ENCODE measurements at places on chromosomes 16 and 17.

DNA sequence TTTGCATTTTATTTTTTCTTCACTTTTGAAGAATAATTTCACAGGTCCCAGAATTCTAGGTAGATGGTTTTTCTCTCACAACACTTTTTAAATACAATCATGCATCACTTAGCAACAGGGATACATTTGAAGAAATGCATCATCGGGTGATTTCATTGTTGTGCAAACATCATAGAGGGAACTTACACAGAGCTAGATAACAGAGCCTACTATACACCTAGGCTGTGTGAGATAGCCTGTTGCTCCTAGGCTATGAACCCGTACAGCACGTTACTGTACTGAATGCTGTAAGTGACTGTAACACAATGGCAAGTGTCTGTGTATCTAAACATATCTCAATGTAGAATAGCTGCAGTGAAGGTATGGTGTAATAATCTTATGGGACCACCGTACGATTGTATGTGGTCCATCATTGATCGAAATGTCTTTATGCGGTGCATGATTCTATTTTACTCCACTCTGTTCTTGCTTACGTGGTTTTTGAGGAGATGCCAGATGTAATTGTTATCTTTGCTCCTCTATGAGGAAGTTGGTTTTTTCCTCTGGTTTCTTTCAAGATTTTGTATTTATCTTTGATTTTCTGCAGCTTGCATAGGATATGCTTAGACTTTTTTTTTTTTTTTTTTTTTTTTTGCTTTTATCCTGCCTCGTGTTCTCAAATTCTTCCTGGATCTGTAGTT, 35.5 kb upstream of the TMEM92 start:
- DNase-seq = no peak

DNA sequence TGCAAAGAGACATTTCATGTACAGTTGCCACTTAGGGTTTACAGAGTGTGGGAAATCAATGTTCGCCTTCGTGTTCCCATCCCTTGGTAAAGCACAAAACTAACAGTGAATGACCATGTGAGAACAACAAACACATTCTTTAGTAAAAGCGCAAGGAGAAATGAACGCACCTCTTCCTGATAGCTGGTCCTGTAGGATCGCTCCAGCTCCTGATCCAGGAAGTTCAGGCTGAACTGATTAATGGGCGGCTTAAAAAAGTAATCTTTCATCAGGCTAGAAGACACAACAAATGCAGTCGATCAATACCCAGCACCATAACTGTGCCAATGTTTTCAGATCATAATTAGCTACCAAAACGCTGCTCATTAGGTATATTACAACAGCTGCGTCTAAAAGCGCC, 108.3 kb upstream of the CREBBP start:
- no peak for DNase-seq

DNA sequence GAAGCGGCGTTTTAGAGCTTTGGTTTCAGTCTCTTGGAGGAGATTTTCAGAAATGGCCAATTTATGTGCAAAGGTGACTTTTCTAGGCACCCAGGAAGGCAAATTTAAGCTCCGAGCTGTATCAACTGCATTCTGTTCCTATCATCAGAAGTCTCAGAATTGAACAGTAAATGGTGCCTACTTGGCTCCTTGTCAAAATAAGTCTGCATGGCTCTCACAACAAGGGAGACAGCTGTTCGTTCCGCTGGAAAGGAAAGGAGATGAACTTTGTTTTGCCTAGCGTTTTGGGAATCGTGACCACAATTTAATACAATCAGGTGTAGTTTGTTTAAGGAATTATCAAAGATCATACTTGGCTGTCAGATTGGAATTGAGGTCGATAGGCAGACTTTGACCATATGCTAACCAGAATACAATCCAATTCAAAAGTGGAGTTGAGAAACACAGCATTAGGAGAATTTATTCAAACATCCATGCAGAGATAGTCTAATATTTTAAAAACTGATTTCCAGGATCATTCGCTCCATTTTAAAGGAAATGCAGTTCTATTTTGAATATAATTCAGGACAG, 139.4 kb downstream of the CPPED1 start:
- DNase-seq = no peak

DNA sequence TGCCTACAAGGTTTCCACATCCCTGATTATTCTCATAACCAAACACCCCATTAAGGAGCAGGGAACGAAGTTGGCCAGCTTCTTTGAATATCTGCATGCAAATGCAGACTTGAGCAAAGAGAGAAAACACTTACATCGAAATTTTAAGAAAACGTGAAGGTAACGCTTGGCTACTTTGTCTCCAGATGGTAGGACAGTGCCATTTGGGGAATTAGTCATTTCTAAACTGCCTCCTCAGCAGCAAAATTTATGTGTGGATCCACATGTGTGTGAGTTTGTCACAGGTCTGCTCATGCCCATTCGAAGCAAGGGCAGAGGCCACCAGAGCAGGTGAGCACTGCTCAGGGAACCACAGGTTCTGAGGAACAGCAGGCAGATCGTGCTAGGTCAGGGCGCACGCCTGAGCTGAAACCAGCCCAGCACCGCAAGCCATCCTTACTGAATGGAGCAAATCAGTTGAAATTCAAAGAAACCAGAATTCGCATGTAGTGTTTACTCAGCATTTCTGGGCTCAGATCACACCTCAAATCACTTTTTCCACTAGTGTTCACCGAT, 80.1 kb downstream of the SOCS1 start:
- DNase-seq = no peak

DNA sequence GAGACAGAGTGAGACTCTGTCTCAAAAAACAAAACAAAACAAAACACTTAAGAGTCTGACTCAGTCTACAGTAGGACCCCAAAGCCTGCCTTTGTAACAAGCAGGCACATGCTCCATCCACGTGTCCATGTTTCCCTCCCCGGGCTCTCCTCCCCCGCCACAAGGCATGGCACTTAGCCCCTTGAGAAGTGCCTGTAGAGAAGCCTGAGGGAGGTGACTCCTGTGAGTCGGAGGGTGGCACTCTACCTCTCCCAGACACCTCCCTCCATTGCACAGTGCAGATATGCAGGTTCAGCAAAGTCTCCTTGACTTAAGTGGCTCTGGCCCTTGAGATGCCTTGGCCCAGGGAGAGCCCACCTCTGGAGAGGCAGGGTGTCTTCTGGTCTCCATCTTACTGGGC, 6.8 kb downstream of the FHOD1 start:
- no peak for DNase-seq

Measured in activated CD8-positive, alpha-beta memory T cell treated with anti-CD3 and anti-CD28 coated beads for 1 hour (primary cell).